ENCODE measurements at places on chromosomes 2 and 18.

GRCh38 chr2:231701456-231702373 is 6.6 kb upstream of the PTMA start:
- no peaks in the 10 kb centered on the region for H3K36me3 ChIP-seq
- H3K4me1 ChIP-seq, result peaks cover 16% of the 10 kb centered on the region
- no peak overlapping the region for H3K27ac ChIP-seq
- peaks cover 4% of the 10 kb centered on the region for H3K27me3 ChIP-seq

DNA sequence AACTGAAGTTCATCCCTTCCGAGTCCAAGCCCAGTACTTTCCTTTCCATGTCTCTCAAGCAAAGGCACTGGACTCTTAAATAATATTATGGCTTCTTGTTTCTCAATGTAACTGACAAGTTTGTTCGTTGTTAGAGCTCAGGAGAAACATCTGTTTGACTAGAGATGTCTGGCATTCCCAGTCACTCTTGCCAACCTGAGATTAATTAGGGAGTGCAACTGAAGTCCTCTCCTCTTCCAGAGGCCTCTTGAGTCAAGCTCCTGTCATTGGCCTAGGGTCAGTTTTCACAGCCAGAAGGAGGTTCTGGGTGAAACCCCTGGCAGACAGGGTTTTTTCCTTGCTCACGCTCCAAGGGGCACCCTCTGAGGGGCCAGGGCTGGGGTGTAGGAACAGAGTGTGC is 196.1 kb downstream of the AGPS start:
- no peak overlapping the region for H3K27ac ChIP-seq
- no peak for DNase-seq
- no peaks in the 10 kb centered on the region for H3K27me3 ChIP-seq
- peaks cover 10% of the 10 kb centered on the region for H3K4me1 ChIP-seq
- H3K4me3 ChIP-seq, result no peak overlapping the region
- no peaks in the 10 kb centered on the region for H3K36me3 ChIP-seq

DNA sequence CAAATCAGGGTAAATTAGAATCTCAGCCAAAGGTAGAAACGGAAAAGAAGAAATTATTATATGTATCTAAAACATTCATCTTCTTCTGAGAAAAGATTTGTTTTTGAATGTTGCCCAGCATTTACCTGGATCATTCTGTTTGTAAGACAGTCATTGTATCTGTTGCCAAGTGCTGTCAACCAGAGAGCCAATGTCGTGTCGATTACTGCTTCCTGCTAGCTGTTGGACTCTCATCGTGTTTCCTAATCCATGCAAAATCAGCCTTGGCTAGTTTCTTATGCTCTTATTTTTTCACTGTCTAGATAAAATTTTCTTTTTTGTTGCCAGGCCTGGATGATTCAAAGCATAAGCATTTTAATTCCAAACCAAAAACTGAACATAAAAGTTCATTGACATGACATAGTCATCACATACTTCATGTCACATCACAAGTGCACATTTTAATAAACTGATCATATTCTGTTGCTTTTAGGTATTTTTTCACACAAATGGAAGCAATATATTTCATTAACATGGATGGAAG is 202.3 kb downstream of the KCNH7 start:
- H3K27me3 ChIP-seq, result no peaks in the 10 kb centered on the region
- no peaks in the 10 kb centered on the region for H3K4me1 ChIP-seq
- no peak overlapping the region for H3K4me3 ChIP-seq
- H3K36me3 ChIP-seq, result no peaks in the 10 kb centered on the region

DNA sequence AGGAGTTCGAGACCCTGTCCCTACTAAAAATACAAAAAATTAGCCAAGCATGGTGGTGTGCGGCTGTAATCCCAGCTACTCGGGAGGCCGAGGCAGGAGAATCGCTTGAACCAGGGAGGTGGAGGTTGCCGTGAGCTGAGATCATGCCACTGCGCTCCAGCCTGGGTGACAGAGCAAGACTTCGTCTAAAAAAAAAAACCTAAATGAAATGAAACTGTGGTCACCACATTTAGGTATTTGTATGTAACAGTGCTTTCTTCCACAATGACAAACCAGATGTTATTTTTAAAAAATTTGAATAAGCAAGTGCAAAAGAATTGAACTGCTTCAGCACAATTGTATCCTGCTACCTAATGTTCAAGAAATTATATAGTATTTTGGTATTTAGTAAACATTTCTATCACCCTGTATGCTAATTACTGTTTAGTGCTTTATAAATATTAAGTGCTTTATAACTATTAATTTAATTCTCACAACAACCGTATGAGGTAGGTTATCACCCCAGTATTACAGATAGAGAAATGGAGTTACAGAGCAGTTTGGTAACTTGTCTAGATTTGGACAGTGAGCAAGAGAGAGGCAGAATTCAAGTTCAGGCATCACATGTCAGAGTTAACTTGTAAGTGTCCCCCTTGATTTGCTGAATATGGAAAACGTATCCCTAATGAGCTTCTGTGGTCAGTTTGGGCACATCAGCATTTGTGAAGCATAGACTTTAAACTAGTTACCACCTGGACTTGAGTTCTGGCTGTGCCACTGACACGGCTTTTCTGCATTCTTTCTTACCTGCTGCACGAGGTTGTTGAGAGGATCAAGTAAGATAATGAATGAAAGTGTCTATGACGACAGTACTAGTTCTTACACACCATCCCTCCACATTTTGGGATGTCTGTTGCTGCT is 14.4 kb downstream of the PHLPP1 start:
- peaks cover 27% of the 10 kb centered on the region for H3K36me3 ChIP-seq
- H3K27me3 ChIP-seq, result no peaks in the 10 kb centered on the region
- no peak for DNase-seq
- no peak overlapping the region for H3K27ac ChIP-seq
- peaks cover 13% of the 10 kb centered on the region for H3K4me1 ChIP-seq
- no peak overlapping the region for H3K4me3 ChIP-seq

DNA sequence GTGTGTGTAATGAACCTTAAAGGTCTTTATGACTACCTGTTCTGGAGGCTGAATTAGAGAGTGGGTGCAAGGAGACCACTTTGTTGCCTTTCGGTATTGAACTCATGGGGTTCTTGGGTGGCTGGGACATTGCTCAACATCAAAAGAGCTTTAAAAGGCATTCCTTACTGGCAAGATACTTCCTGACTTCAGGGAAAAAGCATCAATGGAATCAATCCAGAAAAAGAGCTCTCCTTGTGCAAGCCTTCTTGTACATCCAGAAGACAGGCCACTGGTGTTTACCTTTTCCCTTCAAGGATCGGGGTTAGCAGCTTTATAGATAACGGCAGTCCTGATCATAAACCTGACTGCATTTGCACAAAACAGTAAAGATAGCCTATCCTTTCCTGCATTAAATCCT is 9.5 kb downstream of the PNO1 start:
- DNase-seq, result no peak
- H3K4me3 ChIP-seq, result no peak overlapping the region
- H3K36me3 ChIP-seq, result no peaks in the 10 kb centered on the region
- H3K27ac ChIP-seq, result no peak overlapping the region
- no peaks in the 10 kb centered on the region for H3K27me3 ChIP-seq

- H3K27me3 ChIP-seq, result no peaks in the 10 kb centered on the region
- H3K27ac ChIP-seq, result no peak overlapping the region
- no peaks in the 10 kb centered on the region for H3K4me1 ChIP-seq
- DNase-seq, result no peak
Measured at GRCh38 chr18:68060871-68061270, 544.4 kb upstream of the DSEL start.

GRCh38 chr2:112255875-112256274 is 1.0 kb upstream of the ZC3H8 start:
- H3K4me3 ChIP-seq, result peak overlapping the region; percentile 90
- H3K4me1 ChIP-seq, result peaks cover 18% of the 10 kb centered on the region
- H3K36me3 ChIP-seq, result peaks cover 2% of the 10 kb centered on the region
- H3K27me3 ChIP-seq, result no peaks in the 10 kb centered on the region

- no peaks in the 10 kb centered on the region for H3K36me3 ChIP-seq
- H3K4me3 ChIP-seq, result peak overlapping the region; percentile 42
- peak; percentile 11 for DNase-seq
- H3K27ac ChIP-seq, result peak overlapping the region; percentile 94
- H3K4me1 ChIP-seq, result peaks cover 23% of the 10 kb centered on the region
- H3K27me3 ChIP-seq, result peaks cover 2% of the 10 kb centered on the region
Measured at GRCh38 chr2:221792971-221793521, 220.9 kb upstream of the EPHA4 start.

DNA sequence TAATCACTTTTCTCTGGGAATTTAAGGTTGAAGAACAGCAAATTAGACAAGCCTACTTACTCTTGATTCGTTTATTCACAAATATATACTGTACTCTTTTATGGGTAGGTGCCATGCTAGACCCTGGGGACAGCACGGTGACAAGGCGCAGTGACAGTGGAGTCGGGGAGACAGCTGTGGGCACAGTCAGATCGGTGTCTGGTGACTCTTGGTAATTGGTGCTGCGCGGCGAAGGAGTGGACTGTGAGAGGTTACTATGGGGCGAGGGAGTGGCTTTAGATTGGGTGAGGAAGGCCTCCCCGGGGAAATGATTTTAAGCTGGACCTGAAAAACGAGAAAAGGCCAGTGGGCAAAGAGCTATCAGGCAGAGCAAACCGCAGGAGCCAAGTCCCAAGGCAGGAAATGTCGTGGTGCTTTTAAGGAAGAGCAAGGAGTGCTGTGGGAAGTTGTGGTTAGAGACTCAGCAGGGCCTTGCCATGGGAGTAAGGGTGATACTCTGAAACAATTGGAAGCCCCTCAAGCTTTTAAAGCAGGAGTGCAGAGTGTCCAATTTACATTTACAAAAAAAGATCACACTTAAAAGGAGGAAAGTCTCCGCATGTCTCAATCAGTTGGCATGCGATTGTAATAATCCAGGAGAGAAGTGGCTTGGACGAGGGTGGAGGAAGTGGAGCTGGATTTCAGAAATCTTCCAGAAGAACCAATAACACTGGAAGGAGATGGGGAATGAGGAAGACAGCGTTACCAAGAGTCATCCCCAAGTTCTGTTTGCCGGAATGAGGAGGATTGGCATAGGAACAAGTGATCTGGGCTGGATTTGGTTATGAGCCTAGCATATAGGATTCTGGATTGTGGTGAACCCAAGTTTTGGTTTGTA is 36.1 kb upstream of the TXNDC2 start:
- H3K4me3 ChIP-seq, result no peak overlapping the region
- no peak overlapping the region for H3K27ac ChIP-seq
- peaks cover 3% of the 10 kb centered on the region for H3K36me3 ChIP-seq
- no peak for DNase-seq

- H3K27me3 ChIP-seq, result no peaks in the 10 kb centered on the region
- peaks cover 9% of the 10 kb centered on the region for H3K4me1 ChIP-seq
- DNase-seq, result no peak
- H3K36me3 ChIP-seq, result peaks cover 14% of the 10 kb centered on the region
Measured at GRCh38 chr18:36777566-36777965, 51.2 kb downstream of the TPGS2 start.

DNA sequence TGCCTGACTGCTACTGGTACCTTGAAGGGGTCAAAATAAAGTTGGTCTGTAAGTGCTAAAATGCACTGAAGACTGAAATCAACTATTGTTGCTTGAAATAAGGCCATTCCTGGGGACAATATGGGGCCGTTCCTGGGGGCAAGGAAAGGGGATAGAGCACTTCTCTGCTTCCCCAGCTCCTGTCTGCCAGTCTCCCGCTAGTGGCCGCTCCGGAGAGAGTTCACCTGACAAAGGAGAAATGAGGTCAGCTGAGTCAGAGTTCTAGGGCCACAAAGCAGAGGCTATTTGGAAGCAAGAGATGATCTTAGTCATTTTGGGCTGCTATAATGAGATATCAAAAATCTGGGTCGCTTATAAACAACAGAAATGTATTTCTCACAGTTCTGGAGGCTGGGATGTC is 345.9 kb downstream of the TSN start:
- H3K4me3 ChIP-seq, result no peak overlapping the region
- no peak for DNase-seq
- peaks cover 36% of the 10 kb centered on the region for H3K4me1 ChIP-seq
- H3K36me3 ChIP-seq, result no peaks in the 10 kb centered on the region

- H3K4me1 ChIP-seq, result peaks cover 13% of the 10 kb centered on the region
- H3K4me3 ChIP-seq, result no peak overlapping the region
- DNase-seq, result no peak
- no peaks in the 10 kb centered on the region for H3K27me3 ChIP-seq
Measured at GRCh38 chr2:215693999-215694580, 258.2 kb upstream of the FN1 start.

DNA sequence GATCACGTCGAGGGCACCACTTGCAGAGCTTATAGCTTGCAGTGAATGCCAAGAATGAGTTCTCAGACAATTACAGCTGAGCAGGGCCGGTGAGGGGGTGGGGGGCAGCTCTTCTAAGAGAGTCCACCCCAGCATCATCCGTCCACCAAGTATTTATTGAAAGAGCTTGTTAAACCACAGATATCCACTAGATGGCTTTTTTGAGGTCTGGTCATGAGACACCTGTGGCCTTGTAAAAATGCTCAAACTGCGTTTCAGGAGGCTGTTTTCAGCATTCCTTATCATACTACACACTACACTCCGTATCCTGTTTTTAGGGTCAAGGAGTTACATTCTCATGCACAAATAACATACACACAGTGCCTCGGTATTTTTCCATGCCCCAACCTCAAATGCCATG is 51.5 kb downstream of the DNAJC10 start:
- H3K4me1 ChIP-seq, result no peaks in the 10 kb centered on the region
- no peak overlapping the region for H3K4me3 ChIP-seq
- no peaks in the 10 kb centered on the region for H3K27me3 ChIP-seq
- peak overlapping the region; percentile 20 for H3K27ac ChIP-seq
- H3K36me3 ChIP-seq, result peaks cover 53% of the 10 kb centered on the region

DNA sequence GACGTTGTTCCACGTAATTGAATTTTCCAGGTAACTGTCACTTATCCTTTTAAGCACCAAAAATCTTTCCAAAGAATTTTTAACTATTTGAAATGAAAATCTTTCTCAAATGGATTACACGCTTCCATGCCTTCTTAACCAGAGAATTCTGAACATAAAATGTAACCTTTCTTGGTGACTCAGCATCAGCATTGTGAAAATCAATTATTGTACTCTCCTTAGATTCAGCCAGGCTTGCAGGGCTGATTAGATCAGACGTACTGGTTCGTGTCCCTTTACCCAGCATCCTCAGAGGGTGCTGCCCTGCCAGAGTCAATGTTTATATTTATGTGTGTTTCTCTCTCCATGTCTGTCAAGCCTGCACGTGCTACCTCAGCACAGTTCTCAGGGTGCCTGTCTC is 623.9 kb downstream of the CNTNAP5 start:
- H3K27ac ChIP-seq, result no peak overlapping the region
- H3K27me3 ChIP-seq, result no peaks in the 10 kb centered on the region
- H3K36me3 ChIP-seq, result no peaks in the 10 kb centered on the region
- DNase-seq, result no peak

- DNase-seq, result no peak
- H3K4me1 ChIP-seq, result peaks cover 11% of the 10 kb centered on the region
- no peak overlapping the region for H3K4me3 ChIP-seq
- H3K27ac ChIP-seq, result no peak overlapping the region
- peaks cover 3% of the 10 kb centered on the region for H3K27me3 ChIP-seq
- no peaks in the 10 kb centered on the region for H3K36me3 ChIP-seq
Measured at GRCh38 chr2:75348307-75348706, 149.0 kb upstream of the TACR1 start.

GRCh38 chr2:14554849-14555545 is 77.5 kb upstream of the LRATD1 start:
- no peak overlapping the region for H3K27ac ChIP-seq
- H3K4me1 ChIP-seq, result no peaks in the 10 kb centered on the region
- H3K4me3 ChIP-seq, result no peak overlapping the region
- no peak for DNase-seq

- H3K4me3 ChIP-seq, result no peak overlapping the region
- peaks cover 3% of the 10 kb centered on the region for H3K27me3 ChIP-seq
- H3K36me3 ChIP-seq, result no peaks in the 10 kb centered on the region
- no peak overlapping the region for H3K27ac ChIP-seq
- DNase-seq, result no peak
Measured at GRCh38 chr18:22817844-22818243, 115.3 kb upstream of the RBBP8 start.
